Fibroblast of lung (primary cell): ENCODE measurements at places on chromosomes 5 and 9. TPM values are rescaled to one million over a fixed set of nuclear protein-coding genes. Genes with fewer than 3 reads are reported as not detected.

GRCh38 chr5:36089989-36090388 is 23.3 kb upstream of the UGT3A2 start:
- DNase-seq = peak; percentile 11

- DNase-seq = no peak
These were observed 18.6 kb upstream of the PLIN2 start for GRCh38 chr9:19145881-19146280.

GRCh38 chr9:7783635-7784063 is 15.9 kb downstream of the DMAC1 start:
- no peak for DNase-seq

FAM78A gene
- polyA plus RNA-seq = 0.26 and 0.40 TPM in 2 replicates

GRCh38 chr9:21001581-21001980 is 29.9 kb downstream of the HACD4 start:
- no peak for DNase-seq

- no peak for DNase-seq
These were observed 137.3 kb upstream of the ACO1 start for GRCh38 chr9:32247168-32247567.

LRRC70 gene
- polyA plus RNA-seq = 0.17 and 0.34 TPM in 2 replicates

- no peak for DNase-seq
These were observed 887 bp upstream of the PDE8B start for GRCh38 chr5:77209495-77210090.

NTRK2 gene
- 0.70 and 1.1 TPM in 2 replicates for polyA plus RNA-seq

- DNase-seq = no peak
These were observed 15.8 kb downstream of the SLC25A48 start for GRCh38 chr5:135850231-135850630.

DNA sequence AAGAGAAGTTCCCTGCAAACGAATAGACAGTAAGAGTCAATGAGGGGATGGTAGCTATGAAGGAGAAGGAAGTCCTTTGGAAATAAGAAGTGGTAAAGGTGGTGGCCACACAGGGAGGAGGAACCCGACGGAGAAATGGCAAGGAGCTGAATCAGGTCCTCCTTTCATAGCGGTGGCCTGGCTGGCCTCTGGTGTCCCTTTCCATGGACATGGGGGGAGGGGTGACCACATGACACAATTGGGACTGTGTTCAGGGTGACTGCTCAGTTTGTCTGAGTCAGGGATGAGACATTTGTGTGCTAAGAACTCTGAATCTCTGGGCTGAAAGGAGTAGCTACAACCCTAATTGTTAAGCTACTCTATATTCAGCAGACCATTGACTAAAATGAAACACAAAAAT is 28.7 kb upstream of the TIMD4 start:
- no peak for DNase-seq

LCN6 gene
- not detected in 2 replicates for polyA plus RNA-seq

GABRA1 gene
- 0.02 TPM in 1 of 2 replicates, not detected in the other for polyA plus RNA-seq

DNA sequence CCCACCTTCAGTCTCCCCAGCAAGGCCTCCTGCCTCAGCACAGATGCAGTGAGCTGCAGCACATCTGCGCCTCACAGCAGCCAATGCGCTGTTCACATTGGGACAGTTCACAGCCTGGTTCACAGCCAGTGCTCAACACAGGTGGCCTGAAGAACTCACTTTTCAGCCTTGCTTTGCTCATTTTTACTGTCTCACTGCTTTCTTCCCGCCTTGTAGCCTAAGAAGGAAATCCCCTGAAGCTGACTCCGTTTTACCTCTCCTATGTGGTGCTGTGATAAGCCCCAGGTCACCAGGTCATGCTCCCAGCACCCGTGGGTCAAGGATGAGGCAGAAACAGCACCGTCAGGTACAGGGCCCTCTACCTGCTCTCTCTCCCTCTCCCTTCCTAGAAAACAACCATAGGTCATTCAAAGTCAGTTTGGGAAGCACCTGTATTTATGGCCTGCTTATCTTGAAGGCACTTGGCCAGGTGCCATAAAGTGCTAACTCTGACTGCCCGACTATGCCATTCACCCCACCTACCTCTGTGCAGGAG is 1.1 kb downstream of the GCNT4 start:
- DNase-seq = no peak

GRCh38 chr5:177494346-177495195 is 2.8 kb downstream of the PDLIM7 start:
- DNase-seq = peak; percentile 94

DNA sequence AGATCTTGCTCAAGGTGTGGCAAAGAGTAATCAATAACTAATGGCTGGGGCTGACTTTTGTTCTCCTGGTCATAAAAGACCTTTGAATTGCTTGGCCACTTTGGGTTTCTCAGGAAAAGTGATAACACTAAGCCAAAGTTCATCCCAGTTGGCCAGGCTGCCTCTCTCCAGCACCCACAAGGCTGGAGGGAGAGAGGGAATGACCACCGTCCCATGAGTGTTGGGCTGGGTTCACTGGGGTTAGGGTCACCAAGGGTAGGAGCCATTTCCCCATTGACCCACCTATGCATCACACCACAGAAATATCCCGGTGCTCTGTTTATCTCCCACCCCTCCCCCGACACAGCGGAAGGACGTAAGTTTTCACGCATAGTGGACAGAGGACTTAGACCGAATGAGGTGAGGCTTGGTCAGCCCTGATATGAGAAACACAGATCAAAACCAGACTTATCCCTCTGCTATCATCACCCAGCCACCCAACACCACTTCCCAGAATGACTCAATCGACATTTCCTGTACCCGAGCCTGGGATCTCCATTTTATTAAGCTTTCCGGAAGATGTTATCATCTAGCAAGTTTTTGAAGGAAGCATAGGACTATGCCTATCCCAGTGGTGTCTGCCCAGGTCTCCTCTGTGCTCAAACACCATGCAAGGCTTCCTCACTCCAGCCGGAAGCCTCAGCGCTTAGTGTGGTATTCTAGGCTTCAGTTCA is 27.0 kb upstream of the PPARGC1B start:
- no peak for DNase-seq

- no peak for DNase-seq
These were observed 398.3 kb downstream of the IRX2 start for GRCh38 chr5:2353211-2353610.

DNA sequence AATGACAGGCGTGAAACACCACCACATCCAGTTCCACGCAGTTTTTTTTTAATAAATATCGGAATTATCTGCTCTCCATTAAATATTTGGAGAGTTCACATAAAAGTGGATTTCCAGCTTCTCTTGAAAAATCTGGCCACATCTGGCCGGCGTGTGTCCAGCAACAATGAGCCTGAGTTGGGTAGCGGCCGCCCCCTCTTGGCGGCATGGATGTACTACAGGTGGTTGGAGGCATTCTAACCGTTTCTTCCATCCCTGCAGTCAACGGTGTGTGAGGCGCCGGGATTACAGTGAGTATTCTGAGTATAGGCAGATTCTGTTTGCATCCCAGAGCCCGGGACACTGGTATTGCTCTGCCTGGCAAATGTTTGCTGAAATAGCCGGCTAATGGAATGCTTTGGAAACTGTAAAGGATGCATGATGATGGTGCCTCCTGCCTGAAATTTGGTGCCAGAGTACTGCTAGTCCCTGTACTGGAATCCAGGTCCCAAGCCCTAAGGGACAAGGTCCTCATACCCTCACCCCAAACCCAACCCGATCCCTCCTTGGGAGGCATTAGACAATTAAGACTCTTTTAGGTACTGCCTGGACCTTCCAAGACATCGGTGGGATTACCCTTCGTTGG is 13.6 kb upstream of the GM2A start:
- peak; percentile 45 for DNase-seq

DNA sequence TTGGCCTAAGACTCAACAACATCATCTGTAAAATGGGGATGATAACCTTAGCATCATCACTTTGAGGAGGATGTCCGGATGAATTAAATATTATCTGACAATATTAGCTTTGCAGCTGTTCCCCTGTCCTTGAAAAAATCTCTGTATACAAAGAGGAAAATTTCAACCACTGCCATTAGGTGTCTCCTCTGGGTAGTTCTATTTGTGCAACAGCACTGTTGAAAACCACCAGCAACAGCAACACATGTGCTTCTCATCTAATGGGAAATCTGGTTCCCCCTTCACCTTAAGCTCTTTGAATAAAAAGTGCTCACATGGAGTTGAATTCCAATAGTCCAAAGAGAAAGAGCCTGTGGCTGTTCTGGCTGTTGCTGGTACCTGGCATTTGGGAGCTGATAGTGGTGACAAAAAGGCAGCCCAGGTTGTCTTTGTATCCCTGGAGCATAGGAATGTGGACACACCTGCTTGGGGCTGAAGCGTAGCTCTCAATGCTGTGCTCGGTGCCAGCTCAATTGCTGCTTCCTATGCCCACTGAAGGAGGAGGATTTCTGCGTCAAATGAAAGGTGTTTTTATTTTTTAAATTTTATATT is 322.1 kb upstream of the MSX2 start:
- DNase-seq = peak; percentile 18

DNA sequence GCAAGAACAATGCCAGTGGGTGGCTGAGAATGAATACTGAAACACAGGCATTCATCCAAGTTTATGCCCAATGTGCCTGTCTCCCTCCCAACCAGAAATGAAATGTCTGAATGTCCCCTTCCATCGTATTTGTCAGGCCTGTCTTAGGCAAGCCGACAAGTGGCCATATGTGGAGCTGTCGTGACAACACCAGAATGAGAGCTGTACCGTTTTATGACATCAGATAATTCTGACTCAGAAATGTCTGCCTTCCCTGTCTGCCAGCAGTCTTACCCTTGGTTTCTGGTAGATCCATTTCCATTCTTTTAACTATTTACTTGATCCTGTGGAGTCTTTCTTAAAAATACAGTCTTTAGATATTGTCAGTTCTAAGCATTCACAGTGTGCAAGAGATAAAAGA is 211.8 kb downstream of the NR3C1 start:
- no peak for DNase-seq

DNA sequence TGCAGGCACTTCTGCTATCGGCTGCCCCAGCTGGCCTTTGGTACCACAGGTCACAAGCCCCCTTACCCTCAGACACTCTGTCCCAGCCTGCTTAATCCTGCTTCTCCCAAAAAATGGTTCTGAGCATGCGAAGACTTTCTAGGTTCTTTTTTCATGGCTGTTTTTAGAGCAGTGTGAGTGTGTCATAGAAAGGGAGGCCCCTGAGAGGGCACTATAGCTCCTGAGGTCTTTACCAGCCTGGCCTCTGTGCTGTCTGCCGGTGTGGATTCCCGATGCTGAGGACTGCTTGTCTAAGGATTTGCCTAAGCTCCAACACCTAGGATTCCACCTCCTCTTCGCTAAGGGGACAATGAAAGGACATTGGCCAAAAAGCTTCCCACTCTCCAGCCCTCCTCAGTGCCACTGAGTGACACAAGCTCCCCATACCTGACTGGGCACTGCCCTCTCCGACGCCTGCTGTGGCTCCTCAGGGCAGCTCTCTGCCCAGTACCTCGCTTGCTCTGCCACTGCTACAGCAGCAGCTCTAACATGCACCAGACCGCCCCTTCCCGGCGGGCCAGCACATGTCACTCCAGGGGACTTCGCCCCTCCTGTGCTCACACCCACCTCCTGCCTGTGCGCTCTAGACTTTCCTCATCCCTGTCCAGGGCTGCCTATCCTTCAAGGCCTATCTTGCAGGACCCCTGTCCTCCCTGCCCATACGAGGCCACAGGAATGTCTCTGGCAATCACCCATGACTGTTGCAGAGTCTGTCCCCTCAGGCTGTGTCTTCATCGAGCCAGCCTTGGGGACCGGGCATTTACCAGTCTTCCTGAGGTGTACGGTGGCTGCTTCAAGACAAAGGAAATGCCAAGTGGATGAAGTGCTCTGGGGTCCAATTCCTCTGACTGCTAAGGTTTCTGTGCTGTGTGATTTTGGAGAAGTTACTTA is 21.0 kb downstream of the MACROH2A1 start:
- no peak for DNase-seq

- peak; percentile 41 for DNase-seq
These were observed 9.6 kb upstream of the IFNE start for GRCh38 chr9:21491756-21492155.

GRCh38 chr9:117678871-117679270 is 25.3 kb upstream of the TLR4 start:
- peak; percentile 77 for DNase-seq

PRSS3 gene
- polyA plus RNA-seq = 2.9 and 11.4 TPM in 2 replicates

ACTBL2 gene
- 0.03 and 0.11 TPM in 2 replicates for polyA plus RNA-seq

DNA sequence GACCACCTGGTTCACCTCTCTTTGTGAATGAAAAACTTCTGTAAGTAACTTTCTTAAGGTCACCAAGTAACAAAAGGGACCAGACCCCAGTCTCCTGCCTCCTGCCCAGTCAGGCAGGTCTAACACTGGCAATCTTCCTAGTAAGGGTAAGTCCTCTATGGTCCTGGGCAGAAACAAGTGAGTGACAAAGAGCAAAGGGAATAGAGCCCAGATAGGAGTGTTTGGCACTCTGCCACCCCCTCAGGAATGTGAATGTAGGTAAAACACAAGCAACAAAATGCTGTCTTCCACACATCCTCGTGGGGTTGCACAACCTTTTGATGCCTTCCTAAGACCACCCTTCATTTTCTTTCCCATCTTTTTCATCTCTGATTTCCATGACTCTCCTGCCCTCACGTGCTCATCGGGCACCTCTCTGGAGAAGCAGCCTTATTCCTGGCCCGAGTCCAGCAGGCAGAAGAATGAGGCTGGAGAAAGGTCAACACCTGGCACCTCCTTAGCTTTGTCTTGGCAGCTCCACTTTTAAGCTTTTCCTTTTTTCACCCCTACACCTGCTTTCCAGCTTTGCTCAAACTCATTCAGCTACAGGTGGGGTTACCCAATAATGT is 90.2 kb upstream of the LHFPL2 start:
- DNase-seq = no peak

GRCh38 chr9:35161713-35162604 is at the start of gene UNC13B:
UNC13B (plus strand) TSS chr9:35162009; CDS start chr9:35162284, 275 bp downstream.
- DNase-seq = peak; percentile 90

TLR4 gene
- 1.0 and 2.2 TPM in 2 replicates for polyA plus RNA-seq

SLC6A18 gene
- polyA plus RNA-seq = not detected in 2 replicates

POLE3 gene
- polyA plus RNA-seq = 45.9 and 68.5 TPM in 2 replicates

PCDHGA11 gene
- polyA plus RNA-seq = 4.7 and 10.8 TPM in 2 replicates

SH3TC2 gene
- 1.4 and 3.2 TPM in 2 replicates for polyA plus RNA-seq

GRCh38 chr5:108280248-108280647 is 101.7 kb downstream of the FBXL17 start:
- DNase-seq = no peak

DNA sequence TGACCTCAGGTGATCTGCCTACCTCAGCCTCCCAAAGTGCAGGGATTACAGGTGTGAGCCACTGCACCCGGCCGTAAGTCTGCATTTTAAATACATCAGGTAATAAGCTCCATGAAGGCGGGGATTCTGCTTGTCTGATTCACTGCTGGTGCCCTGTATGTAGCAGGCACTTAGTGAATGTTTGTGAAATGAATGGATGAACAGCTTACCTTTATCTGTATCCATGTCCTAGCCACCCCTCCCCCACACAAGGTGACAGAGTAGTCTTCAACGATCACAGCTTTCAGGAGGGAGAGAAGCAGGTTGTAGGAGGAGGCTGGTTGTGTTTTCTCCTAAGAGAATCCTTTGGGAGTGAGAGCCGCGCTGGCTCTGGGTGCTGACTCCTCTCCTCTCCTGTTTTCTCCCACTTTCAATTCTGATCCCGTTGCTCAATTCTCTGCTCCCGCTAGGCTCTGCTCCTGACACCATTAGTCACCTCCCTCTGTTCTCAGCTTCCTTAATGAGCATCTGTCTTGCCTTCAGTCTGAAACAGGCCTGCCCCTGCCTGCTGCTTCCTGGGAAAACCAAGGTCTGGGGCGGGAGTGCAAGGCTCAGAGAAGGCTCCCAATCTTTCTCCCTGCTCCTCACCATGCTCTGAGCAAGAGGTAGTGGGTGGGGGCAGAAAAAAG is 88.8 kb upstream of the CTNNA1 start:
- peak; percentile 28 for DNase-seq
